Fibroblast of the aortic adventitia (primary cell): ENCODE measurements at places on chromosomes 7 and 10. TPM values are rescaled to one million over a fixed set of nuclear protein-coding genes. Genes with fewer than 3 reads are reported as not detected.

Gene ZNF727
- 0.57 TPM in 1 of 2 replicates, not detected in the other for total RNA-seq

Gene HOXA4
- 0.57 and 0.99 TPM in 2 replicates for total RNA-seq

DNA sequence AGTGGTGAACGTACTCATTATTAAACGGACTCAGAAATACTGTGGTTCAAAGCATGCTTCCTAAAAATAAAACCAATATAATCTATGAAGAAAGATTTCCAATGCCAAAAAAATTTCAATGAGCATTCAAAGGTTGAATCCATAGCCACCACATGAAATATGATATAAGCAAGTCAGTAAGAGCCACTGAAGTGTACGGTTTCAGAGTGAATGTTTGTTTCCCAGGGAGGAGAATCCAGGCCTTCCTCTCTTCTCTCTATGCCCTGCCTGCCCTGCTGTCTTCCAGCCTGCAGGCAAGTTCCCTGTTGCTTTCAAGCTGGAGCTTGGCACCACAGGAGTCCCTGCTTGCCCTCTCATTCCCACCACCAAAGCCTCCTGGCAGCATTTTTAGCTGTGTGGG lies 1171.6 kb upstream of the C7orf33 start:
- no peak for DNase-seq

- no peak for DNase-seq
These were observed 556.9 kb downstream of the DNAJB9 start for GRCh38 chr7:109126404-109127050.

Gene GDF10
- total RNA-seq: 11.1 TPM in 1 of 2 replicates, not detected in the other
